Midbrain (tissue), 1 donor: ENCODE measurements at places on chromosomes 7 and 10.

- peak; percentile 76 for DNase-seq
Observed at GRCh38 chr7:22452142-22452959, 47.6 kb downstream of the STEAP1B start.

DNA sequence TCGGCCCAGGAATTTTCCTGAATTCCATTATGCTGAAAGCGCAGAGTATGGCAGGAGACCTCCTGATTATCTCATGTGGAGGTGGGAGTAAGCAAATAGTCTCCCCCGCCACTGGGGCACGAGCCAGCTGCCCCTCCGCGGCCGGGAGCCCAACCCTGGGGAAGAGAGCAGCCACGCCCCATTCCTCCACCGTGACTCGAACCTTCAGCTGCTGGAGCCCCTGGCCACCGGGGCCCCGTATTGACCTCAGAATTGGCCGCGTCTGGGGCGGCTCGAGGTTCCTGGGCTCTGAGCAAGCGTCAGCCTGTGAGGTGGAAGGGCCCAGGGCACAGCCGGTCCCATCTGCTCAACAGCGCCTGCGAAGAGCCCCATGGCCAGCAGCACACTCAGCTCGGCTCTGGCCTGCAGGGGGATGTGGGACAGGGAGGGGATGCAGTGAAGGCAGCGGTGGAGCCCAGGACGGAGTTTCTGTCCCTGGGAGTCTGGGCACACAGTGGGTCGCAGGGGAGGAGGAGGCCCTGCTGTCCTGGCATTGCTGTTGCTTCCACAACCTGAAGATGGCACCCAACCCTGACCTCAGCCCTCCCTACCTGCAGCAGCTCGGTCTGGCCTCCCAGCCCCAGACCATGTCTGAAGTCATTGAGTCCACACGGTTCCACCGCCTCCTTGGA, 97.8 kb downstream of the CHST15 start:
- no peak for DNase-seq

- DNase-seq, result no peak
Observed at GRCh38 chr7:96120445-96121225, 201.3 kb downstream of the SLC25A13 start.

- peak; percentile 80 for DNase-seq
Observed at GRCh38 chr10:1187151-1187854, 131.1 kb downstream of the WDR37 start.

GRCh38 chr10:48306870-48307710, 613 bp downstream of the MAPK8 start:
- DNase-seq, result peak; percentile 63
